ENCODE measurements at places on chromosomes 2 and 18. TPM values are rescaled to one million over a fixed set of nuclear protein-coding genes. Genes with fewer than 3 reads are reported as not detected.

Gene PFN4
- not detected for total RNA-seq

Gene ZNF142
- total RNA-seq, result 11.4 TPM

Gene ELOA2
- total RNA-seq, result not detected

Gene LANCL1
- 68.1 TPM for total RNA-seq

Gene ACADL
- total RNA-seq, result 8.2 TPM

Gene SAG
- 0.82 TPM for total RNA-seq

Gene IGFBP5
- 26.1 TPM for total RNA-seq

Gene CFAP221
- total RNA-seq, result 7.3 TPM

Gene RAMP1
- total RNA-seq, result 6.9 TPM

Gene AKAIN1
- total RNA-seq, result 4.5 TPM

Gene UGT1A8
- not detected for total RNA-seq

Gene DOK1
- total RNA-seq, result 3.7 TPM

Gene WNT10A
- total RNA-seq, result not detected

Gene PAPOLG
- 54.2 TPM for total RNA-seq

Gene GNLY
- not detected for total RNA-seq

Gene HOXD13
- not detected for total RNA-seq

Gene CERS6
- total RNA-seq, result 137 TPM

Gene PLEK
- total RNA-seq, result 1.6 TPM

Gene APCDD1
- total RNA-seq, result 10.6 TPM

Gene PRSS56
- total RNA-seq, result under 0.01 TPM

Gene ILKAP
- 73.4 TPM for total RNA-seq

Gene LYG2
- not detected for total RNA-seq

Gene SPP2
- not detected for total RNA-seq

Gene LAMA1
- 12.2 TPM for total RNA-seq

Gene CYP27A1
- 2.9 TPM for total RNA-seq

Gene HOXD12
- total RNA-seq, result not detected

Gene IL37
- not detected for total RNA-seq

Gene CRIM1
- total RNA-seq, result 97.8 TPM
